Activated CD4-positive, alpha-beta T cell treated with anti-CD3 and anti-CD28 coated beads, Interleukin-2, amount 10 ng/mL, durations not matched to agents 7 days and 5 days (primary cell): ENCODE measurements at places on chromosomes 1 and 21. TPM values are rescaled to one million over a fixed set of nuclear protein-coding genes. Genes with fewer than 3 reads are reported as not detected.

DNA sequence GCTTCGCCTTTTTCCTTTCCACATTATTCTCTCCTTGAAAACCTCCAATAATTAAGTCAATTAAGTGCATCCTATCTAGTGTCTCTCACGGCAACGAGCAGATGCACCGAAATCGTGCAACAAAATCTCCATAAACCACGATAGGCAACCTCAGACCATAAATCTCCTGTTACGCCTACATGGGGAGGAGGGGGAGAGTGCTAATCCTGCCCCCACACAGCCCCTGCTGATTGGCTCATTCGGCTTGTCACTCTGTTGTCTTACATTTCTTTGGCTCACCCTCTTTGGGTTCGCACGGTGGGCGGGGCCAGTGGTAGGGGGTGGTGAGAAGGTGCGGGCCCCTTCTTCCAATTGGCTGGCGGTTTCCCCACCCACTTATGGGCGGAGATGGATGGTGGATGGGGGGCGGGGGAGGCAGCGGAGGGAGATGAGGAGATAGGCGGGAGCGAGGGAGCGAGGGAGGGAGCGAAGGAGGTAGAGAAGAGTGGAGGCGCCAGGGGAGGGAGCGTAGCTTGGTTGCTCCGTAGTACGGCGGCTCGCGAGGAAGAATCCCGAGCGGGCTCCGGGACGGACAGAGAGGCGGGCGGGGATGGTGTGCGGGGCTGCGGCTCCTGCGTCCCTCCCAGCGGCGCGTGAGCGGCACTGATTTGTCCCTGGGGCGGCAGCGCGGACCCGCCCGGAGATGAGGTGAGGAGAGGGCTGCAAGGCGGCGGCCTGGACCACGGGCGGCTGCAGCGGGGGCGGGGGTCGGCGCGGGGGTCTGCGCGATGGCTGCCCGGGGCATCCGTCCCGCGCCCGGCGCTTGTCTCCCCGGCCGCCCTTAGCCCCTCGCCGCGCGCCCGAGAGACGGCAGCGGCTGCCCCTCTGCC is at the start of gene ITSN1:
ITSN1 (plus strand) TSS at position 475 of the 869 bp plus-strand sequence. CDS start 76,328 bp downstream, outside the sequence.
- peak within 1 kb of the TSS; percentile 97 for H3K27ac ChIP-seq
- peaks cover 27% of the 10 kb centered on the region for H3K27me3 ChIP-seq
- H3K36me3 ChIP-seq = peaks cover 3% of the 10 kb centered on the region

DNA sequence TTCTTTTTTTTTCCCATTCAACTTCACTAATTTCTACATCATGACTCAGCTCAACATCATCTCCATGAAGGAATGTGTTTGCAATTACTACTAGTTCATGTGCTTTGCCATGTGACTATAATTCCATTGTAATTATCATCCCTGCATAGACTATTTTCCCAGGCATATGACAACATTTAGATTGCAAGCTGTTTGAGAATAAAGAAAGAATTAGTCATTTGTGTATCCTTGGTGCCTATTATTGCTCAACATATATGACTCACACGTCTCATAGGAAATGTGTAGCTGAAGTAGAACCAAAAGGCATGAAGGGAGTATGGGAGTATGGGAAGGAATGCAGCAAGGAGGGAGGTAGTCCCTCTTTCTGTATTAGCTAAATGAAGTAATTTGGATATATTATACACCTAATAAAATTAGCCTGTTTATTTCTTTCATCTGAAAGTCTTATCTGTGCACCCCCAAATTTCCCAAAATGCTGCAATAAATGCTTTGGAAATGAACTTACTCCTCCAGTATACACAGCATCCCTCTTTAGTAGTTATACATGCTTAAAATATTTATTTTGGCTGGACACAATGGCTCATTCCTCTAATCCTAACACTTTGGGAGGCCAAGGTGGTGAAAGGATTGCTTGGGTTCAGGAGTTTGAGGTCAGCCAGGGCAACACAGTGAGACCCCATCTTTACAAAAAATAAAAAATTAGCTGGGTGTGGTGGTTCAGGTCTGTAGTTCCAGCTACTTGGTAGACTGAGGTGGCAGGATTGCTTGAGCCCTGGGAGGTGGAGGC is 316.9 kb upstream of the ADGRL4 start:
- H3K36me3 ChIP-seq = no peaks in the 10 kb centered on the region
- H3K4me1 ChIP-seq = no peaks in the 10 kb centered on the region
- H3K4me3 ChIP-seq = no peak overlapping the region
- H3K27me3 ChIP-seq = no peaks in the 10 kb centered on the region

GRCh38 chr1:44616991-44617702 is 57.1 kb downstream of the TMEM53 start:
- no peaks in the 10 kb centered on the region for H3K27me3 ChIP-seq
- no peak for DNase-seq
- H3K4me3 ChIP-seq = no peak overlapping the region
- H3K27ac ChIP-seq = no peak overlapping the region
- no peaks in the 10 kb centered on the region for H3K4me1 ChIP-seq
- no peaks in the 10 kb centered on the region for H3K36me3 ChIP-seq

GRCh38 chr1:18149027-18149641 is 41.5 kb downstream of the IGSF21 start:
- DNase-seq = no peak
- H3K27me3 ChIP-seq = no peaks in the 10 kb centered on the region
- H3K27ac ChIP-seq = no peak overlapping the region
- H3K4me3 ChIP-seq = no peak overlapping the region
- no peaks in the 10 kb centered on the region for H3K4me1 ChIP-seq

KRTAP12-2 gene
- total RNA-seq = not detected

DNA sequence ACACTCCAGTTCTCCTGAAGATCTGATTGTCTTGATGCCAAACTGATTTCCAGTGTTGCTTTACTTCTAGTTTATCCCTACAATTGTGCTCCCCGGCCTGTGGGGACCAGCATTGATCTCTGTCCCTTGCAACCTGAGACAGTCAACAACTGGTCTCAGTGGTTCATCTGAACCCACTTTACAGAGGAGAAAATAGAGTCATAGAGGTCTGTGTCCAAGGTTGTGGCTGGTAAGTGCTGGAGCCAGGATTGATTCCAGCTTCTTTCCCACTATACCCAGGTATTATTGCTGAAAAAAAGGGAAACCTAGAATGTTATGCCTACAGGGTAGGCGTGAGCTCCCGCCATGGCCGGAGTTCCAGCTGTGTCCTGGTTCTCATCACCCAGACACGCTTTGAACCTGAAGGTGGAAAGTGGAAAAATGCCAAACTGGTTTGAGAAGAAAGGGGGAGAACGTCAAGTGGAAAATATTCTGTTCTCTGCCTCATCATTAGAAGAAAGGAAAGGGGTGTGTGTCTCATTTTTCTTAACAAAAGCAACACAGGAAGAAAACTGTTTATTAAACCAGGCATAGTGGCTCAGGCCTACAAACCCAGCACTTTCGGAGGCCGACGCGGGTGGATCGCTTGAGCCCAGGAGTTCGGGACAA is 60.7 kb upstream of the ITPKB start:
- no peaks in the 10 kb centered on the region for H3K36me3 ChIP-seq
- peaks cover 5% of the 10 kb centered on the region for H3K27me3 ChIP-seq
- H3K4me1 ChIP-seq = peaks cover 32% of the 10 kb centered on the region
- DNase-seq = no peak
- H3K27ac ChIP-seq = peak overlapping the region; percentile 96
